ENCODE measurements at places on chromosomes 1 and 21.

GRCh38 chr1:243251539-243251938 is 3.5 kb downstream of the CEP170 start:
- no peak for DNase-seq

DNA sequence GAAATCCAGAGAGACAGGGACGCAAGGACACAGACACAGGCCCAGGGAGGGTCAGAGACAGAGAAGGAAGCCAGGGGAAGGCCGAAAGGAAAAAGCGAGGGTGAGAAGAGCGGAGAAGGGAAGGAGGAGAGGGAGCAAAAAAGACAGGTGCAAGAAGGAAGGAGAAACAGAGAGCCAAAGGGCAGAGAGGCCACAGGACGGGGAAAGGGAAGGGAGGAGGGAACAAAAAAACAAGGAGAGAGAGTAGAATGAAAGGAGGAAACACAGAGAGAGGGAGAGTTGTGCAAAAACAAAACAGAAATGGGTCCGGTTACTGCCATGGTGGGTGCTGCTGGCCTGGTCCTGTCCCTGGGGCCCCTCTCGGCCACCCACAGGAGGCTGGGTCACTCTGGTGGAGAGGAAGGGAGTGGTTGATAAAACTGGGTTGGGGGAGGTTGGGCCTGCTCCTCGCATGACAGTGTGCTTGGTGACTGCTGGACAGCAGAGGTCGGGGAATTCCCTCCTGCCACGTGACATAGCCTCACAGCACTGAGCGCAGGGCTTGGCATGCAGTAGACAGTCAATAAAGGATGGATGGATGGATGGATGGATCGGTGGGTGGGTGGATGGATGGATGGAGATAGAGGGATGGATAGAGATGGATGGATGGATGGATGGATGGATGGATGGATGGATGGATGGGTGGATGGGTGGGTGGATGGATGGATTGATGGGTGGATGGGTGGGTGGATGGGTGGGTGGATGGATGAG is 64.8 kb downstream of the RAP1GAP start:
- DNase-seq = no peak

DNA sequence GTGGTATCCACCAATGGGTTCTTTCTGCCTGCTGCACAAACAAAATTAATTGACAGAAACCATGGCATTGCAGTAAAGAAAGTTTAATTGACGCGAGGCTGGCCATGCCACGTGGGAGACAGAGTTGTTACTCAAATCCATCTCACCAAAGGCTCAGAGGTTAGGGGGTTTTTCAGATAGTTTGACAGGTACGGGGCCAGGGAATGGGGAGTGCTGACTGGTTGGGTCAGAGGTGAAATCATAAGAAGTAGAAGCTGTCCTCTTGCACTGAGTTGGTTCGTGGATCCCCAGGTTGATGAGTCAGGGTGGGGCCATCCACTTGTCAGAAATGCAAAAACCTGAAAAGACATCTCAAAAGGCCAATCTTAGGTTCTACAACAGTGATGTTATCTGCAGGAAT is 941 bp upstream of the TBCE start:
- DNase-seq = no peak

- DNase-seq = no peak
These were observed 1069.6 kb downstream of the ADGRL2 start for GRCh38 chr1:82870332-82870731.

- no peak for DNase-seq
These were observed 12.4 kb downstream of the NRIP1 start for GRCh38 chr21:15052459-15052763.

GRCh38 chr1:63984930-63985290 is 211.1 kb downstream of the ROR1 start:
- no peak for DNase-seq

- DNase-seq = peak; percentile 48
These were observed 55.0 kb upstream of the PAXBP1 start for GRCh38 chr21:32826329-32827167.

DNA sequence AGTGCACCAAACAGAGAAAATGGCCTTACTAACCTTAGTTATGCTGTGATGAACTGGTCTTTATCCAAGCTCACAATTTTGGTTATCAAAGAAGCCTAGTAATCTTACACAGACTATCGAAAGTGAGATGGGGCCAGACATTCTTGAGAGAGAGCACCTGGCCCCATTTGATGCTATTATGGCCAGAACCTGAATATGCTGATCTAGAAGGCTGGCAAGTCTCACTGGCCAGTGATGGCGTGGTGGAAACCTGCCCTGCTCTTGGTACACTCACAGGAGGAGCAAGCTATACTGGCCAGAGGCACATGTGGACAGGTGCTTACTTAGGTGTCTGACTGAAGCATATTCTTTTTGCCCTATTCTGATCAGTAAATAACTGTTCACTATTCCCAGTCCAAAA is 357.8 kb upstream of the ZRANB2 start:
- DNase-seq = no peak

DNA sequence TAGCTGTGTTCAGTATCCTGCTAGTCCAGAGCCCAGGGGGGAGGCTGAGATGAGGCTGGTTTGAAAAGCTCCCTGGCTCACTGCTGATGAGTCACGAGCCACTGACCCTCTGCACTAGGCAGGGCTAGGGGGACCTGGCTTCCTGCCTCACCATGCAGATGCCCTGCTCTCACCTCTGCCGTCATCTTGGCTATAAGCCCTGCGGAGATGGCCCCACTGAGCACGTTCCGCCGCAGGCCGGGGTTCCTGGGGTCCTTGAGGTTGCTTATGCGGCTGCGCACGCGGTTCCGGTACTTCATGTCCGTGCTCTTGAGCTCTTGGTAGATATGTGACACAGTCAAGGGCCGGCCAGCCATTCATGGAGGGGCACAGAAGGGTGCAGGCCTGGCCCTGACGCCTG is 24.1 kb upstream of the ZNF436 start:
- DNase-seq = no peak

DNA sequence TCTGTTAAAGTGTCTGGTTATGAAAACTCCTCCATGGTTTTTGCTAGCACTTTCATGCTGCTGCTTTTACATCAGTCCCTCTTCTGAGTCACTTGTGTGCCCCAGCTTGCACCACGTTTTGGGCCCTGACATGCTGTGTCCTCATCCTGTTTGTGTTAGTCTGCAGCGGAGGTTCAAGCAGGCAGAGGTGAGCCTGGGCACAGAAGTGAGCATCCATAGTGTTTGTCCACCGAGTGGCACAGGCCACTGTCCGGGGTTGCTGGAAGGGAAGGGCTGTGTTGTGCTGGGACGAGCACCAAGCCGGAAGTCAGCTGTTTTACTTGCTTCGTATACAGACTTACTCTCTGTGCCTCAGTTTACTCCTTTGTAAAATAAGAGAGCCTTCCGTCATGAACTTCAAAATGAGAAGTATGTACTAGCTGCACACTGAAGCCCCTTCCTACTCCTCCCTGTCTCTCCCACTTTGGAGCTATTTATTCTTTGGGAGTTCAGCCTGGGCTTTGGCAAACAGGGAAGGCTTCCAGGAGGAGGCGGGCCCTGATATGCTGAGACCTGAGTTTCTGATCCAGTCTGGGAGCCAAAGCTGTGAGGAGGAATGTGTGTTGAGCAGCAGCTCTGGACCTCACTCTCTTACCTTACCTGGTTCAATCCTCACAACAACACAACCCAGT is 10.7 kb upstream of the LAPTM5 start:
- DNase-seq = no peak

GRCh38 chr1:46581681-46582455 is 22.2 kb downstream of the MKNK1 start:
- DNase-seq = peak; percentile 7

GRCh38 chr1:200380589-200381021 is 29.2 kb downstream of the ZNF281 start:
- DNase-seq = no peak

DNA sequence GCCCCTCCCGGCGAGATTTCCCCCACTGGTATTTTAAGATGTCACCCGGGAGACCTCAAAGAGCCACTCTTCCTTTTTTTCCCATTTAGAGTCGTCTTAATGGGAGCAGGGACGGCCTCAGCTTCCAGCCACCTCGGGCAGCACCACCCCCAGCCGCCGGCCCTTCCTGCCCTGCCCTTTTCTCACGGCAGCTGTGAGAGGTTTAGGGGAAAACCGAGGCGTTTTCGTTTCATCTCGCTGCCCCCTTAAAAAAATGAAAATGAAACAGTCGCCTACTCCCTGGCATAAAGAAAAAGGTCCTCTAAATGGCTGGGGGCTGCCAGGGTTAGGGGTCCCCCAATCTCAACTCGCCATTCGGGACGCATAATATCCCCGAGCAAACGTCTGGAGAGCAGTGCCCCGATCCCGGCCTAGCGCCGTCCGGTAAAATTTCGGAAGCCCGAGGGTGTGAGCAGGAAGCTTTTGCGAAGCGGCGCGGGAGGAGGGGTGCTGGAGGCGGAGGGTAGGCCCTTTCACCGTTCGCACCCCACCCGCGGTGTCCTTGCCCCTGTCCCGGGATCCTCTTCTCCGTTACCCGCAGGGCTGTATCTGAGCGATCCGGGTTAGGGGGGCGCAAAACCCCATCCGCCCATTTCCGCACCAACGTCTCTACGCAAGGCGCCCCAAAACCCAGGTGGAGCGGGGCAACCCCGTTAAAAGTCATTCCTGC is 1.2 kb downstream of the RUNX3 start:
- peak; percentile 68 for DNase-seq

DNA sequence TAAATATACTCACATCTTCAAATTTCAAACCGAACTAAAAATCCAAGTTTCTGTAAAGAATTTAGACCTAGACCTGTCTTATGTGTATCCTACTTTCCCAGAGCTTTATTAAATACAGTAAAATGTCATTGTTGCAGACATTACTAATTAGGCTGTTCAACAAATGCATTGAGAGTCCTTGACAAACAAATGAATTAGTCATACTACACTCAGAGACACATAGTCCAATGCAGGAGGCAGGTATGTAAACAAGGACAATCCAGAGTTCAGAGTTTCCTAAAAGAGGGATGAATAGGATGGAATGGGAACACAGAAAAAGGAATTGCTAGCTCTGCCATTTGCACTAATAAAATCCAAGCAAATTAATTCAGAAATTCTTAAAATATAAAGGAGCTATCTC is 1.6 kb upstream of the EGLN1 start:
- DNase-seq = no peak

DNA sequence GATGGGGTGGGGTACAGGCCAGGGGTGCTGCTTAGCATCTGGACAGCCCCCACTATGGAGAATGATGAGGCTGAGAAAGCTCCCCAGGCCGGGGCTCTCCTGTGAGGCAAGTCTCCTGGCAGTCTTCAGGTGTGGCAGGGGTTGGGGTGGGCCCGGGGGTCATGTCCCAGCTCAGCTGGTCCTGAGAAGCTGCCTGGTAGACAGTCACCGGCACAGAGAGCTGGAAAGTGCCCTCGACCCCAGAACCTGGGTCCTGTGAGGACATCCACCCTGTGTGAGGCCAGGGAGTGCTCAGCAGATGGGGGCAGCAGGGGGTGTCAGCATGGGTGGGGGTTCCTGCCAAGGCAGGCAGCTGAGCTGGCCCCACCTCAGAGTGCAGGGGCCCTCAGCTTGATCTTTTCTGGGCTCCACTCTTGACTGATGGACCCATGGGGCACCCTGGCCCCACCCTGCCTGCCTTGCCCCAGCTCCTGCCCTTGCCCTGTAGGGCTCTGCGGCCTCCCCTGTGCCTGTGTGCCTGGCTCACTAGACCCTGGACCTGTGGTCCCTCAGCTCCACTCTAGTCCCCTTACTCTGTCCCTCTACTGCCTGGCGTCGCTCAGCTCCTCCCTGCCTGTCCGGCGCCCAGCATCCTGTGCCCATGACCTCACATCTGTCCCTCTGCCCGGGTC is 5.8 kb downstream of the IBA57 start:
- no peak for DNase-seq

DNA sequence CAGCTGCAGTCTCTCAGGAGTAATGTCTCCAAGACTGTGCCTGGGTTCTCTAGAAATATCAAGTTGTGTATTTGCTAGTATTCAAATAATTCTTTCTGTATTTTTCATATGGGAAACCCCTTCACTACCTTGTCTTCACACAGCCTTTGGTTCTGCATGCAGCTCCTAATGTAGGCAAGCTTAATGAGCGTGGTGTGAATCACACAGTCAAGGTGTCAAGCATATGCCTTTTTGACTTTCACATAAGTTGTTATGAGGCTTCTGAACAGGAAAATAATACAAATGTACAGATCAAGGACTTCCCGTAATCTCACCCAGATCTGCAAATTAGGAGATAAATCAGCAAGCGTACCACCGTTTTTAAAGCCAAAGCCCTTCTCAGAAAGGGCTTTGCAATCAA is at the start of gene FCRL3:
FCRL3 (minus strand) TSS at position 38 of the 400 bp plus-strand sequence. CDS start 280 bp downstream, outside the sequence.
- peak; percentile 24 for DNase-seq

DNA sequence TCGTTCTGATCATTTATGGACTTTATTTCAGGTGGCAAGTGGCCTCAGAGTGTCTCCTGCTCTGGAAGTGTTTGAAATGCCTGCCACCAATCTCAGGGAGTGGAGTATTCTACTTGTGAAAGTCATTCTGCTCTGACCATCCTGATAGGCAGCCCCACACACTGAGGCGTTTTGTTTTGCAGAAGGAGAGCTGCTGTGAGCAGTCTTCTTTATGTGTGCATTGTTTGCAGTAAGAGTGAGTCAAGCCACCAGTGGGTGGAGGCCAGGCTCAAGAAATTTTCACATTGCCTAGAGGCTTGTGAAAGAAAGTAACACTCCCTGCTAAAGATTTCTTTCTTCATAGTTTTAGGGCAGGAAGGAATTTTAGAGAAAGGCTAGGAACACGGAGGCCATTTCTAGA is 204.4 kb downstream of the SLC35F3 start:
- no peak for DNase-seq

- no peak for DNase-seq
These were observed 23.5 kb downstream of the ASAP3 start for GRCh38 chr1:23460519-23460918.

DNA sequence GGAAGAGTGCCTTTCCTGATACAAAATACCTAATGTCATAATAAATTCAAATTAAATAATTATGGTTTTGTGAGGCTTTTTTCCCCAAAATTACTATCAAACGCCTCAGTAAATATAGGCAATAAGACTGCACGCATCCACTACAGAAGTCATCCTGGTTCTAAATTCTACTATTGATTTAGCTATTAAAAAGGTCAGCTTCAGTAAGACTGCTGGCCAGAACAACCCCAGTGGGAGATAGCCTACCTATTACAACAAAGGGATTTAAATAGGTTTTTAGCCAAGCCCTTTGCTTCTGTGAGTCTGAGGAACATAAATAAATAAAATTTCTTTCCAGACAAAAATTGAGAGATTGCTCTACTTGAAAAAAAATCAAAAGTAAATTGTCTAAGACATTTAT is 132.1 kb downstream of the PLPPR4 start:
- DNase-seq = no peak

GRCh38 chr1:166947398-166948043 is 27.8 kb downstream of the ILDR2 start:
- DNase-seq = no peak

DNA sequence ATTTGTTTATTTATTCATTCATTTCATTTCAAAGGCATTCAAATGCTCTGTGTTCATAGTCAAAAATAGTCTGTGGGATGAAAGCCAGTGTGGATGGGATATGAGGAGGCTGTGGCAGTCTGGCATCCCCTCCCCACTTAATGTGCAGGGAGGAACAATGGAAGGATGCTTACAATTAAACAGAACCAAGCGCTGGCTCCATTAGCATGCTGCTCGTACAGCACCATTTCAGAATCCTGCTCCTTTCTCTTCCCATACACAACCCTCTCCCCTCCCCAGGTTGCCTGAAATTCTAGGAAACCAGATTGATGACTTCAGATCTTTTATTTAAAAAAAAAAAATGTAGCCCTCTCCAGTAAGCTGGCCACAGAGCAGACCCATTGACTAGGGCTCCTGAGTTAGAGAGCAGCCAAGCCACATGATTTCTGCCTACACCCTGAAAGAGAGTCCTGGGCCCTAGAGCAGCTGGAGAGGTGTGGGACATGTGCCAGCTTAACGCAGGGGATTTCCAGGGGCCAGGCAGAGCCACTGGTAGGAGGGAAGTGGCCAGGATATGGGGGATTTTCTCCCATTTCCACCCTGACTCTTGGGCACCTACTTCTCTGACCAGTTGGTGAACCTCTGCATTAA is 205.2 kb downstream of the ASTN1 start:
- no peak for DNase-seq

All from CD4-positive, alpha-beta T cell treated with Interleukin-12 subunit alpha and Interleukin-12 subunit beta, for 1 hour (primary cell).